NCI-H774 (cell line): ENCODE measurements at places on chromosomes 4 and X.

DNA sequence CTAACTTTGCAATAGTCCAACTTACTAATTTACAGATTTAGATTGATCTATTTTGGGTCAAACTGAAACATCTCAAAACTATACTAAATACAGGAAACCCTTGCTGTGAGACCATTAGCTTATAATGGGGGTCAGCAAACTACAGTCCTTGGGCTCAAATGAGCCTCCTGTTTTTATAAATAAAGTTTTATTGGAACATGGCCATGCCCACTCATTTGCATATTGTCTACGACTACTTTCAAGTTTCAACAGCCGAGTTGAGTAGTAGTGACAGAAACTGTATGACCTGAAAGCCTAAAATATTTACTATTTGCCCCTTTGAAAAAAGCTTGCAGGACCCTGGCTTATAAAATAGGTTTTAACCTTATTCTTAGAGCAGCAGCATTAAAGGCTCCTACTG lies 92.4 kb downstream of the C4orf51 start:
- no peak for DNase-seq

DNA sequence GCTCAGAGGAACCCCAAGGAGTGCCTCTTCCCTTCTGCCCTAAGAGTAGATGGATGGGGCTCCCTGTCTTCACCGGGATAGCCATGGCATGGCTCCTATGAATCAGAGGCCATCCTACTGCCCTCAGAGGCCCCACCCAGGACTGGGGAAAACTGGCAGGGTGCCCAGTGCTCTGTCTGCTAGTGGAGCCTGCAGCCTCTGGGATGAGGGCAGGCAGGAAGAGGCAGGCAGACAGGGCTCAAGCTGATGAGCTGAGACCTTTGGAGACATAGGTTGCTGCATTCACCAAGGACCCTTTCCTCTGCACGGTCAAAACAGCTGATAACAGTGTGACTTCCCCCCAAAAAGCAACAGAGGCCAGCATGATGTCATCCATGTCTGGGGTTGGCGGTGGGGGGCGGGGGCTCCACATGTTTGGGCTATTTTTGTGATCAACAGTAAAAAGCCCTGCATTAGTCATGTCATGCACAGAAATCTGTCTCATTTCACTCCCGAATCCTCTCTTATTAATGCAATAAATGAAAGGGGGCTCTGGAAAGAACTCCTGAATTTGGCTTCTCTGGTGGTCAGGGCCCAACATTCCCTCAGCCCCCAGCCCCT lies 207.6 kb upstream of the MAMLD1 start:
- DNase-seq, result no peak

GRCh38 chr4:42466273-42466844 lies 69.1 kb downstream of the SHISA3 start:
- no peak for DNase-seq

- no peak for DNase-seq
These were observed 12.2 kb upstream of the TMEM164 start for GRCh38 chrX:109990582-109991276.

DNA sequence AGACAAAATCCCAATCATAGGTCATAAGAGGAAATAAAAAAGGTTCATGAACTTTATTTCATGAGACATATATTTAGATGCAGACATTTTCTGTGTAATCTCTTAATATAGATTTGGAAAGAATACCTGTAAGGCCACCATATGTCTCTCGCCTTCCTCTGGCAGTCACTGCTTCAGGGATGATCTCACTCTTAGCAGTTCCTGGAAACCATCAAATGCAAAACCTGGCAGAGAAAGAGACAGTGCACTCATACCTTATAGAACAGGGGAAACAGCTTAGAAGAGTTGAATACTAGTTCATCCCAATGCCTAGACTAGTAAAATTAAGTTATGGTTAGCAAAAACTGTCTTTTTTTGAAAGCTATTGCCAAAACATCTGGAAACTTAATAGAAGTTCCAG lies 243.3 kb downstream of the GASK1B start:
- no peak for DNase-seq

DNA sequence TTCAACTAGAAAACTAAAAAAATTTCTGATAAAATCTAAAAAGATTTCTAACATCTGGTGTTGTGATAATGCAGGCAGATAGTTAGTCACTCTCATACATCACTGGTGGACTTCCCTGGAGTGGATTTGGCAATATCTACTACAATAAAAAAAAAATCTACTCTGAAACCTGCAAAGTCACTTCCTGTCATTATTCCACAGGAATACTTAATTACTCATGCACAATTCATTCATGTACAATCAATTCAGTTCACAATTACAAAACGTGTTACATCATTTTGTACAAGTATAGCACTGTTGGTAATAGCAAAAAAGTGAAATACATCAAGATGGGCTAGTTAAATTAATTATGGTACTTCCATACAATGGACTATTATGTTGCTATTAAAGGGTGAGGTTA lies 16.5 kb upstream of the RHOH start:
- no peak for DNase-seq

GRCh38 chr4:75662626-75663025 lies 10.6 kb downstream of the G3BP2 start:
- DNase-seq, result no peak

DNA sequence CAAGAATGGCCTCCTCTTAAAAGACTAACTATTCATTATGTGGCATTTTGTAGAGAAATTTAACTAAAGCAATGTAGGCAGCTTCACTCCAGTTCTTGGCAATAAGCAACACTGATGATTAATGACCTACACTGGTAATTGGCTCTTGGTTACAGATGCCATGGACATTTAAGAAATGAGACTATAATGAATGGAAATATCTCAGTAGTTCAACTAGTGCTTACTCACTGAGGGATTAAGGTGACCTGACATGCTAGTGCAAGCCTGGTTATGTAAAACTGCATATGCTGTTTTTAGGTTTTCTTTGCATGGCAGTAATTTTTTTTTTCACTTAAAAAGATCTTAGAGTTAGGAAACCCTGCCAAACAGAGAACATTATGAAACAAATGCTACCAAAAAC lies 152.7 kb upstream of the AADAT start:
- no peak for DNase-seq

- DNase-seq, result no peak
These were observed 86.5 kb downstream of the SH3RF1 start for GRCh38 chr4:169184236-169184635.

- DNase-seq, result no peak
These were observed 122.7 kb downstream of the NPNT start for GRCh38 chr4:106017975-106018374.

- DNase-seq, result no peak
These were observed 21.7 kb downstream of the CLOCK start for GRCh38 chr4:55524844-55525571.

DNA sequence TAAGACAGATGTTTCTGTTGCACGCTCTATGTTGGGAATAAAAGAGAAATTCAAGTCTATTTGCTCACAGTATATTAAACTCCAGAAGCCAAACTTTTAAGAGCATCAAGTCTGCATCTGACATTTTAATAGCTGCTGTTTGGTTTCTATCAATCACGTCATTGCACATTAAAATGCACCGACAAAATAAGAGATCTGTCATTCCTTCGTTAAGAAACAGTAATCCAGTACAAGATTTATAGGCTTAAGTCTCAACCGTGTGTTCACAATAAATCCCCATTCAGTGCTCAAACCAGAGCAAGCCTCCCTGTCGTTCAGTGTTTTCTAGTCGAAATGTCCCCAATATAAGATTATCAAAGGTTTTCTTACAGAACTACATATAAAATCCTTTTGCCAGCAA lies 89.0 kb upstream of the BMPR1B start:
- DNase-seq, result no peak

DNA sequence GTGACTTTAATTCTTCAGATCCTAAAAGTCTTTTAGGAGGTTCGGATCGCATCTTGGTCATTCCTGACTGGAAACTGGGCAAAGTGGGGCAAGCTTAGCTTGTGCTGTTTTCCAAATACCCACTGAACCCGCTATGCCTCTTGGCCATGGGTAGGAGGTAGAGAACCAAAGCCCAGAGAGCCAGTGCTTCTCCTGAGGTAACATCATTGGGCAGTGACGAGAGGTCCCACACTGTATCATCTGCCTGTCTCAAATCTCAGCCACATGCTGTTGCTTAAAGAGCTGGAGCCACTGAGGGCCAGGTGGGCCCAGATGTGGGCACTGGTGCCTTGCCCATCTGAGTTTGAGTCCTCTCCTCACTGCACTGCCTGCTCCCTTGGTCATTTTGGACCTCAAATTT lies 68.2 kb downstream of the SLC2A9 start:
- DNase-seq, result no peak

DNA sequence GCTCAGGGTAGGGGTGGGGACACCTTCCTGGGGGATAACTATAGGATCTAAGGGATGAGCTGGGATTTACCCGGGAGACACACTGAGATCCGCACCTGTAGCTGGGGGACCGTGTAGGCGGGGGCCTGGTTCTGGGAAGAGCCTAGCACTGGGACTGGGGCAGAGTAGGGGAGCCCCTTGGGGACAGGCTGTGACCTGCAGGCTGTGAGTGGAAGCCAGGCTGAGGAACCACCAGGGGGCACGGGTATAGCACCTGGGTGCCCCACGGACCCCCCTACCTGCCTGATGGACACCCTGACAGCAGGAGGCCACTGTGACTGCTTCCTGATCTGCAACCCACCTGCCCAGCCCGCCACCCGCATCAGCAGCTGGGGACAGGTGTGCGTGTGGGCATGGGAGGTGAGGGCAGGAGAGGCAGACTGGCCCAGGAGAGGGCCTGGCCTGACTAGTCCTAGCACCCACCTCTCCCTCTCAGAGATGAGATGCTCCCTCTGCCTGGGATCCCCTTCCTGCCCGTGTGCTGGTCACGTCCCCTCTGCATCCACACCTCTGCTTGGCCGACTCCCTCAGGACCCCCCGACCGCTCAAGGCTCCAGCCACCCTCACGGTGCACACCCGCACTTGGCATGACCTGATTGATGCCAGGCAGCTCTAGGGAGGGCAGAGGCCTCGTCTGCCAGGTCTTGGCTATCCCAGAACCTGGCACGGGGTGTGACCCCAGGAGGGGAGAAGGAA lies 94.2 kb upstream of the NKX1-1 start:
- DNase-seq, result no peak

DNA sequence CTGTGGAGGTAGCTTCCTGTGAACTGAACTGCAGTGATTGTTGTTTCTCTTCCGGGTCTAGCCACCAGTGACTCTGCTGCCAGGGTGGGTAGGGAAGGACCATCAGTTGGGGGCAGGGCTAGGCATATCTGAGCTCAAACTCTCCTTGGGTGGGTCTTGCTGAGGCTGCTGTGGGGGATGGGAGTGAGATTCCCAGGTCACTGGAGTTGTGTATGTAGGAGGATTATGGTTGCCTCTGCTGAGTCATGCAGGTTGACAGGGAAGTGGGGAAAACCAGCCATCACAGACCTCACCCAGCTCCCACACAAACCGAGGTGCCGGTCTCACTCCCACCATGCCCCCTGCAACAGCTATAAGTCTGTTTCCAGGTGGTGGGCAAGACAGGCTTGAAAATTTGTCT lies 1937.8 kb downstream of the PCDH7 start:
- no peak for DNase-seq

- DNase-seq, result no peak
These were observed 51.2 kb downstream of the TRIML1 start for GRCh38 chr4:188190461-188190860.

DNA sequence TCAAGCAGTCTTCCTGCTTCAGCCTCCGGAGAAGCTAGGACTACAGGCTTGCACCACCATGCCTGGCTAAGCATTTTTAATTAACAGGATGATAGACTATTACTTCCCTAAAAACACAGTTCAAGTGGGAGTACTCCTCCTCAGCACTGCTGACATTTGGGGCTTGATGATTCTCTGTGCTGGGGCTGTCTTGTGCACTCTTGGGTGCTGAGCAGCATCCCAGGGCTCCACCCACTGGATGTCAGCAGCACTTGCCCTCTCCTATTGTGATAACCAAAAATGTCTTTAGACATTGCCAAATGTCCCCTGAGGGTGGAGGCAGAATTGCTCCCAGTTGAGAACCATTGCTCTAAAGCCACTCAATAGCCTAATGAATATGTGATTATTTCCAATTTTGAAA lies 60.4 kb downstream of the CLCN4 start:
- no peak for DNase-seq

DNA sequence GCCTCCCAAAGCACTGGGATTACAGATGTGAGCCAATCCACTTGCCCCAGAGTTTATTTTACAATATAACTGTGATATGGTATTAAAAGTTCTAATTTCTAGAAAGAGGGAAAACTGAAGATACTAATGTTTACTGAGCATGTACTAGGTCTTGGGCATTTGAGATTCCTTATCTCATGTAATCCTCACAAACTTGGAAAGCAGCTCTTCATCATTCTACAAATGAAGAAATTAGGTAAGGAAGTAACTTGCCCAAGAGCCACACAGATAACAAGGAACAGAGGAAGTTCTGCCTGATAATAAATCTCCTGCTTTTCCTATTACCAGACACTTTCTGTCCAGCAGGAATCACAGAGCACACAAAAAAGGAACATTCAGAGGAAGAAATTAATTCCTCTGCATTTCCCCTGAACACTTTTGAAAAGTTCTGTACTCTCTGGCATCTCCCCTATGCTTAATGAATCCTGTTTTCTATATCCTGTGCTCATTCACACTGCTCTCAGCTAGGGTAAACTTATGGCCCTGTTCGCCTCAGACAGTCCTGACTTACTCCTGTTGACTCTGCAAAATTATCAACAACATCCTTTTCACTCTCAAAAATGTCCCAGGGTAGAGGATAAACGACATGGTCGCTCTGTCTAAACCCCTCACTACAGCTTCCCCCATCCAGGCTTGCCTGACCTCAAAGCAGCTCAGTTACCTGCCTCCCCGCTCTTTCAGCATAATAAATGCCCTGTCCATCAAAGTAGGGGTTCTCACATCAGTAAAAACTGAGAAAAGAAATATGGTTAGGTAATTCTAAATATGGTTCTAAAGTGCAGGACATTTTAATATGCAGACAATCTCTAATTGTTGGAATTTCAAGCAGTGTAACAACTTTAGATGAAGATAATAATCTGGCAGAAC lies 13.6 kb downstream of the SH3RF1 start:
- DNase-seq, result no peak

- peak; percentile 71 for DNase-seq
These were observed 72.3 kb downstream of the PAK3 start for GRCh38 chrX:111168314-111168713.

- no peak for DNase-seq
These were observed 28.2 kb upstream of the CENPU start for GRCh38 chr4:184762100-184762499.
